ENCODE measurements at places on chromosomes 12 and 14. TPM values are rescaled to one million over a fixed set of nuclear protein-coding genes. Genes with fewer than 3 reads are reported as not detected.

- DNase-seq = no peak
Measured at GRCh38 chr12:68899251-68899771, 33.7 kb downstream of the CPM start.

DNA sequence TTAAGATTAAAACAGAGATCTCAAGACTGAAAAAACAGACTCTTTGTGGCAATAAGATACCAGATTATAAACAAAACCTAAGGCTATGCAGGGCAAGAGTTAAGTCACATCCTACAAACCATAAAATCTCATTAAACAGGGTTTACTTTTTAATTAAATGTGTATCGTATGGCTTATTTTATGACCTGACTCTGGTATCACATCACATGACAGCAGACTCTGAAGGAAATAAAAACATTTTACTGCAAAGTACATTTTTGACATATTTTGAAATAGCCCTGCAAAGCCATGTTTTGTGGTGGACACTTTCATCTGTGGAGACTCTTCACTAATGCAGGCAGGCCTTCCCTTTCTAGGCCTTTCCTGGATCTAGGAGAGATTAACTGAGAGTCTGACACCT is 327.6 kb upstream of the CLEC14A start:
- no peak for DNase-seq

GRCh38 chr12:4567073-4567881 is 5.3 kb downstream of the DYRK4 start:
- no peak for DNase-seq

DNA sequence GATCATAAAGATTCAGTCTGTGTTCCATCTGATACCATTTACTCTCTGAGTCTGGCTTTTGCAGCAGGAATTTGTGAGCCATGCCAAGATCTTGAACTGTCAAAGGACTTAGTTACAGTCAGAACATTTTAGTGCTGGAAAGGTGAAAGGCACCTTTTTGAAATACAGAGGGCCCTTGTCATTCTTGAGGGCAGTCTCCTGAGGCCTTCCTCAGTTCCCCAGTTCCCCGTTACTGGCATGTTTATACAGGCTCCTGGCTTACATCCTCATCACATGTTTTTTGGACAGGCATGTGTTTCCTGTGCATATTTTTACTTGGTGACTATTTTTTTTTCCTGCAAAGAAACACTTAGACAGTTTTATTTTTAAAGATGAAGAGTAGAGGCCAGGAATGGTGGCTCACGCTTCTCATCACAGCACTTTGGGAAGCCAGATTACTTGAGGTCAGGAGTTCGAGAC is 21.0 kb downstream of the CFAP54 start:
- no peak for DNase-seq

GRCh38 chr12:47881826-47882427 is 22.9 kb downstream of the VDR start:
- DNase-seq = no peak

DNA sequence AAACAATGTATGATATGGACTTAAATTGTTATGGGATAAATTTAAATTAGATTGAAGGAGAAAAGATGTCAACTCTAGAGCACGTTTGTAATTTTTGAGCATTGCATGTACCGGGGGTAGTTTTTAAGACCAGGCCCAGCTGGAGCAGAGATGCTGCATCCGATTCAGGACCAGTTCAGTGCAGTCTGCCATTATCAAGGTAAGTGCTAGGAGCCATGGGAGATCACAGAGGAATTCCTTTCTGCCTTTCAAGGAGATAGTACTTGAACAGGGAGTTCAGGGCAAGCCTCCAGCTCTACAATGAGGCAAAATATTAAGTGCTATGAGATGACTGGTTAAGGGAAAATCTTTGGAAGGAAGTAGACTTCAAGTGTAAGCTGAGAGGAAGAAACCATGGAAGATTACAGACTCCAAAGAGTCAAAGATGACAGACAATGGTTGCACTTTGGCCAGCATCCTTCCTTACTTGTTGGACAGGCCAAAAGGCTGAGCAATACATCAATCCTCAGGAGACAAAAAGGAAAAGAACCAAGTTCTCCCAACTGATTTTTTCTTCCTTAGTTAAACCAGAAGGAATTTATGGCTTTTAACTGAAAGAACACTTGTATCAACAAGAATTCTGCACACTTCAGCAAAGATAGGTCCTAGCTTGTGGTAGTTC is 113.2 kb upstream of the HIF1A start:
- no peak for DNase-seq

DNA sequence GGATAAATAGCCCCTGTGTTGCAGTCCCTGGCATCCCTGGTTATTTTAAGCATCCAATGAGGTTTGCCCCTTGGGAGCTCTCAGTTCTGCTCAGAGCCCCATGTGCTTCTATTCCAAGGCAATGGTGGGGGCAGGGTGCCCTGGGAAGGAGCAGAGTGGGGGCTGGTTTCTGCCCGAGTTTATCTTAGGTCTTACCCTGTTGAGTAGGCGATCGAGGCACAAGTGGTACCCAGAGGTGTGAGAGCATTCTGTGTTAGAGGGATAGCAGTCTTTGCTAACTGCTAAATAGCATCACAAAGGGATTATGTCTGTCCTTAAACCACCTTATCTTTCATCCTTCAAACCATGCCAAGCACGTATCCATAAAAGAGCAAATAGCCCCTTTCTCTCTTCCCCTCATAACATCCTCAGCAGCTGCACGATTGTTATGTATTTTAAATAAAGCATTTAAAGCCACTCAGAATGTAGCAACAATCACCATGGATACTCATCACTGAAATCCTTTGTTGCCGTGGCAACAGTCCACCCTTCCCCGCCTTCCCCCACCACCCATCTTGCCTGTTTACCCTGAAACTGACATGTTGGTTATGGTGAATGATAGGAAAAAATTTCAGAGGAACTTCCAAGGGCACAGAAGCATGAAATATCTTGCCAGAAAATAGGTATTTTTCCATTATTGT is 139.3 kb downstream of the PTPN11 start:
- DNase-seq = no peak

GRCh38 chr12:82942991-82943401 is 256.3 kb downstream of the TMTC2 start:
- DNase-seq = no peak

DNA sequence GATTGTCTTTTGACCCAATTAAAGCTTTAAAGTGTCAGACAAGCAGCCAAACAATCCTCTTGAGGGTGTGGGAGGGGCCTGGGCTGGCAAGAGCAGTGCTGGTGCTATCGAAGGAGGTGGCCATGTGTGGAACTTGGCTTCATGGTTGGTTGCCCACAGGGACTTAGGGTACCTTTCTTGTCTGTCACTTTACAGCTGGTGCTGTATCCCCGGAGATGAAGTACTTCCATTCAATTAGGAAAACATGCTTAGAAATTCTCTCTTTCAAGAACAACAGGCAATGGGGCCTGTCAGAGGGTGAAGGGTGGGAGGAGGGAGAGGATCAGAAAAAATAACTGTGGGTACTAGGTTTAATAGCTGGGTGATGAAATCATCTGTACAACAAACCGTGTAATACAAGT is 86.5 kb downstream of the DAAM1 start:
- no peak for DNase-seq

DNA sequence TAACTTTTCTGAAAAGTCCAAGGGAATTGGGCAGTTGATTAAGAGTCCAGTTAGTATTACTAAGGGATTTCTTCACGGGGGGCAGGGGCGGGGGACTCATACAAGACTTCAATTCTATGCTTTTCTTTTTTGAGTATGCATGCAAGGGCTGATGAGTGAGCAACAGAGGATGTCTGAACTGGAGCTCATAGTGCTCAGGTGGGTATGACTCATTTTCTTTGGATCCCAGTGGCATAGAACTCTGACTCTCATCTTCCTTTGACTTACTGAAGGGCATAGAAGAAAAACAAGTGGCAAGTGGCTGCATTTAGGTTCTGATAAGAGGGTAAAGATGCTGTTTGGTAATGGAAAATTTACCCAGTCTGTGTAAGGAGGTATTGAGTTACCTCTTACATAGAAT is 749.2 kb downstream of the NOVA1 start:
- DNase-seq = no peak

DNA sequence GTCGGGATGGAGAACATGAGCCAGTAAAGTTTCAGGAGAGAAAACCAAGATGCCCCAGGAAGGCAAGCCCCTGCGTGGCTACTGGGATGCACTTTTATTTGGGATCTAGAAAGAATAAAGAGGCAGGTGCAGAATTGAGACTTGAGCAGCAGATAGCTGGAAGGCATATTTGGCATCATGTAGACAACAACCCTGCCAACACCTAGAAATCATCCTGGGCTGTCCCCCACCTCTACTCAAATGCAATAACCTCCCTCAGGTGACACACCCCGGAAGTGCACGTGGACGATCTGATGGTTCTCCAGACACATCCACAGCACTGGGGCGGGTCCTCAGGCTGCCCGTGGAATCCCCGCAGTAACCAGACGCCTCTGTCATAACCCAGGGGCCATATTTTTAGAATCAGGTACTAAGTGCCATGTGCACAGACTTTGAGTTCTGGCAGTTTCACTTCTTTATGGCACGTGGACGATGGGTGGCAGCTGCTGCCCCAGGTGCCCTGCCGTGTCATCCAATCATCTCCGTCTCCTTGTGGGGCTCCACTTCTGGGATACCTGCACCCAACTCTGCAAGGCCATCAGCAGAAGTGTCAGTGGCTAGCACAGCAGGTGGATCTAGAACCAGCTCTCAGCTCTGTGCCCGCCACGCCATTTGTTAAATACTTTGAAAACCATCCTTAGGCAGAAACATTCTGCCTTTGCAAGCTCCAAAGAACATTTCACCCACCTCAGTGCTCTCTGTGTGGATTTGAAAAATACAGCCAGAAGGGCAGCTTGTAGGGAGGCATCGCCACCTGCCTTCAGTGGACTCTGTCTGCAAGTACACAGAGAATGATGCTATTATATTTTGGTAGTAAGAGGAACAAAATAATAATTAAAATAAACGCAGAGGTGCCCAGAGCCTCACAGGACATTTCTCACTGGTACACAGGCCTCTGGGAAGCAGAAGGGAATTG is 771.7 kb upstream of the TMEM132C start:
- DNase-seq = no peak

DNA sequence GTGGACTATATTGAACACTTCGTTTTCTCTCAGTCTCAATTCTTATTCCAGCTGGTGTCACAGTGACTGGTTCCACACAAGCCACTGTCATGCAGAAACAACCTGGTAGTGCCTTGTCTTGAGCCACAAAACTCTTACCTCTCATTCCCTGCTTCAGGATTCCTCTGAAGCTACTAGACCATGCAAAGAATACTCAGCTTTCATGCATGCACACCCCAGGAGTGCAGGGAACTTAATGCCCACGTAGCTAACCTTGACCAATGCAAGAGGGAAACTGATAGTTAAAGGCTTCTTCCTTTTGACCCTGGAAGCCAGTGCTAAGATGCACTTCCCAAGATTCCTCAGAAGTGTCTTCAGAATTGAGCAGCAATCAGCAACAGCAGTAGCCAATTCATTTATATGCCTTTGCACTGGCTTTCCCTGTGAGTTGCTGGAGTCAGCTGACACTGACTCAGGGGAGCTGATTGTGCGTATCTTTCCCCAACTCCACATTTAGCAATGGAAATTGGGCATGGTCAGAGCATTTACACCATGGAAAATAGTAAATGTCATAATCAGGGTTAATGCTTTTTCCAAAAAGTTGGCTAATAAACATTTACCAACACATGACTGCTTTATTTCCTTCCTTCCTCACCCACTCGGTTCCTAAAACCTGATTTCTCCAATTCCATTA is 113.6 kb upstream of the SLC35F4 start:
- DNase-seq = no peak

GRCh38 chr14:105153331-105153731 is 15.2 kb downstream of the JAG2 start:
- DNase-seq = no peak

DNA sequence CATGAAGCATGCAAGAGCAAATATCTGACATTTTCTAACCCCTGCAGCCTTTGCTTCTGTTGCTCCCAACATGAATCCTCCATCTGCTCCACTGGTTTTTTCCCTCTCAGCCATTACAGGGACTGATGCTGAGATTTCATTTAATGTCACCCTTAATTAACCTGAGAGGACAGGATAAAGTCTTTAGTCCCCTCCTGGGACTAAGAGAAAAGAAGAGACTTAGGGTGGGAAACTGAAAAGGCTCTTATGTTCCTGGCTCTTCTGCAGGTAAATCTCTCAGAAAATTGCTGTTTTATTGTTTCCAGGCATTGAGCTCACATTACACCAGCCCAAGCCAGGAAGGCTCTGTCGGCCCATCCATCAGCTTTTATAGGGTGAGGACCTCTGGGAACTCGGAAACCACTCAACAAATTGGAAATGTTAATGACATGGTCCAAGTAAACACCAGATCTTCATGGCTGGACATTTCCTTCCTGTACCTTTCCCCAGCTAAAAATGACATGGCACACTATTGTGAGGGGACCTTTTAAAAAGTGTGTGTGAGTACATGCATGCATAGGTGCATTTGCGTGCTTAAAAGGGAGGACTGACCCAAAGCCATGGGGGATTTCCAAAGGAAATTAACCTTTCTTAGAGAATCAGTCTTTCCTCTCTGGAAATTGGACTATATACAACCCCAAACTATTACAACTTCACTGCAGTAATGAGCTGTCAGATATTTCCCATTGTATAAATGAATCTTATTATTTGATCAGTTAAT is 408.1 kb upstream of the TMTC1 start:
- no peak for DNase-seq

DNA sequence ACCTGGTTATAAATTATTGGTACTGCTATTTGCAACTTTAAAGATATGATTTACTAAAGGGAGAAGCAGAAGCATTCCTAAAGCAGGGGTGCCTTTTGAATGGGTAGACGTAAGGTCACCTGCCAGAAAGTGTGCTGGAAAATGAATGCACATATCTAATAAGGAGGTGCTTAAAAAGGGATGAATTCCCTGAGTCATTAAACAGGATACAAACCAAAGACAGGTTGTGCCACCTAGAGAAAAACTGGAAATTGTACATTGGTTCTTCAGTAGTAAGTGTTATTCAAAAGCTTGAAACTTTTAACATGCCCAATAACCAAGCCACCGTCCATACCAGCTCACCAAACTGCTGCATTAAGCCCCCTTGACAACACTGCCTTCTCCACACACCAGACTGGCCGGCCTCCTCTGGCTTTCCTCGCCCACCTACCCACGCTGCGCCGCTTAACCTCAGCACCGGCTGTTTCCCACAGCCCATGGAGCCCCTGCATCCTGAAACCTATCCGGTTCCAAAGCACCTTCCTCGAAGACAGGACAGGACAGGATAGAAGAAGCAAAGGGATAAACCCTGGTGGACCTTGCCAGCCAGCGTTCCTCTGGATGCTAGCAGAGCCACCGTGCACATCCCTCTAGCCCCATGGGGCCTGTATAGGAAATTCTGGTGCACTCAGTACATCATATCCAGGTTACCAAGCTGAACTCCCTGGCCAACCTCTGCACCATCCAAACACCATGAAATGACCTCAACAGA is 201.5 kb upstream of the CAND1 start:
- DNase-seq = no peak

- no peak for DNase-seq
Measured at GRCh38 chr14:75299059-75299458, 20.4 kb downstream of the FOS start.

The CD163L1 gene
- not detected for total RNA-seq

The KIF26A gene
- 0.59 TPM for total RNA-seq

The KLHDC1 gene
- total RNA-seq = 0.98 TPM

The EPYC gene
- total RNA-seq = not detected

The SLC2A14 gene
- total RNA-seq = 0.22 TPM

The RIN3 gene
- total RNA-seq = 62.4 TPM

The HOXC5 gene
- total RNA-seq = not detected

The TSHR gene
- total RNA-seq = 0.31 TPM
